ENCODE measurements at places on chromosomes 7 and 10. TPM values are rescaled to one million over a fixed set of nuclear protein-coding genes. Genes with fewer than 3 reads are reported as not detected.

Gene AOAH
- not detected for total RNA-seq

Gene LIPA
- 35.4 TPM for total RNA-seq

Gene CALML3
- total RNA-seq, result not detected

Gene ADIRF
- total RNA-seq, result 184 TPM

Gene OPN1SW
- total RNA-seq, result not detected

Gene SPRN
- 0.12 TPM for total RNA-seq

Data from smooth muscle cell of the coronary artery (primary cell).